ENCODE measurements at places on chromosomes 5 and 9.

DNA sequence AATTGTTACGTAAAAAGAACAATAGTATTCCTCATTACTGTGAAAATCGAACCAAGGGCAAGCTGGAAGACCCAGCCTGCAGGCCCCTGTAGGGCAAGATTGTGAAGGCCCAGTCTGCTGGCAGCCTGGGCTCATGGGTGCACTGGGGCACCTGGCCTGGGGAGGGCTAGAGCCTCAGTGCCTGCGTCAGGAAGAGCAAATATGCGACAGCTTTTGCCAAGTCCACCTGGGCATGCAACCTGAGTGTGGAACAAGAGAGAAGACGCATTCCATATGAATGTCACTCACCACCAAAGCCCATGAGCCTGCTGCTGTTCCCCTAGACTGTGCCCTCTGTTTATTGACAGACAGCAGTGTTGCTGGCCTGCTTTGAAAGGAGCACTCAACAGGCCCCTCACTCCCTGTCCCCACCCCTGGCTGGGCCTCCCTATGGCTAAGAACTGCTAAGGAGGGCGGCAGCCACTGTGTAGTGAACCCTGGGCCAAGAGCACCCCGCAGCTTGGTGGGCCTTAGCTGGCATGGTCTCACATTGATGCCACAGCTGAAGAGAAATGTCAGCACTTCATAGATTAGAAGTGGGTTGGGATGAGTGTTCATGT is 28.2 kb downstream of the PSD2 start:
- DNase-seq: no peak

DNA sequence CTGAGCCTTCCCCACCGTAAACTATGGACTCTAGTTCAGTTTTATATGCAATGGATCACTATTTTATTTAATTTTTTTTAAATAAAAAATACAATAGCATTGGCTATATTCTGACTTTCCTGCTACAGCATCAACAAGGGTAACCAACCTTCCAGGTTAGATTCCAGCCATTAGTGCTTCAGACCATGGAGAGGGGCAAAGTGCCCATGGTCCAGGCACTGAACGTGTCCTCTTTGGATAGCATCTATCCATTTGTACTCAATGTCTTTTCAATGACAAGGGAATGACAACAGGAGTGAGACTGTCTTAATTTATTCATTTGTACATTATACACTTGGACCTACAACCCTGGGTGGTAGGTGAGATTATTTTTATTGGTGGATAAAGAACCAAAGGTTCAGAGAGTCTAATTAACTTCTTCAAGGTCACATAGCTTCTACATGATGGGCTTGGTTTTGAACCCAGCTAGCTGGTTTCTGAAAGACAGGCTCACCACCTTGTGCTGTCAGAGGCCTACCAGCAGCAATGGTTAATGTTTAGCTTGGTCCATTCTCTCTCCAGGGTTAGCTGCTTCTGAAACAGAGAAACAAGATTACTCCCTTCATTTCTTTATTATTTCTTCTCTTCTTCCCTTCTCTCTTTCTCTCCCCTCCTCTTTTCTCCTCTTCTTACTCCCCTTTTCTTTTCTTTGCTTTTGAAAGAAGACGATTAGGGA is 11.5 kb downstream of the TMEM171 start:
- no peak for DNase-seq

- DNase-seq: peak; percentile 59
Measured at GRCh38 chr9:86549401-86549811, 195.2 kb upstream of the TUT7 start.

DNA sequence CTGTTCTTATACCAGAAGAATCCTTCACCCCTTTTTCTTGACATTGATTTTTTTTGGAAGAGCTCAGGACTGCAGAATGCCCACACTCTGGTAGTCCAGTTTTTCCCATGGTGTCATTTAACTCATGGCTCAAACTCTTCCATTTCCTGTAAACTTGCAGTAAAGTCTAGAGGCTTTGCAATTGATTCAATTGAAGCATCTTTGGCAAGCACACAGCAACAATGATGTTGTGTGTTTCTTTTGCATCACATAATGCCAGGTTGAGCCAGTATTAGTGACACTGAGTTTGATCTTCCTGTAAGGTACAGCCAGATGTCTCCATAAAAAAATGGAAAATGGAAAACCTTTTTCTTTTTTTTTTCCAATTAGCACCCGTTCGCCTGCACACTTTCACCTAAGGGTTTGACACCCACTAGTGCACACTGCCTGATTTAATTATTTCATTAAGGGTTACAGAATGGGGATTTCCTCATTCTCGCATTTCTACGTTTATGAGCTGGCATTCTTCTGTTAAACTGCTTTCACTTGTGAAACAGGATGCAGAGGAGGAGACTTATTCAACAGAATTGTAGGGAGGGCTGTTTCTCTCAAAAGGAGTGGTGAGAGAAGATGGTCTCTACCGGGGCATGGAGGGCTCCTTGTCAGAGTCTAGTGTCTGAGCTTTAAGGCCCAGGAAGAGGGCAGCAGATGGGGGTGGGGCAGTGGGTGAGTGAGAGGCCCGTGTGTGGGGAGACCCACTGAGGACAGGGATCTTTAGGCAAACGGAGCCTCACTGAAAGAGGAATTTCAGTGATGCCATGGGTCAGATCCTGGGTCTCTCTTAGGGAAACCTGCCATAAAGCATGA is 2.2 kb upstream of the S1PR3 start:
- peak; percentile 44 for DNase-seq

GRCh38 chr5:10579536-10580521 is 16.0 kb downstream of the ANKRD33B start:
- no peak for DNase-seq

- DNase-seq: peak; percentile 69
Measured at GRCh38 chr5:82894716-82895115, 182.5 kb downstream of the TMEM167A start.

- no peak for DNase-seq
Measured at GRCh38 chr9:121559183-121559582, 59.5 kb upstream of the GGTA1 start.

DNA sequence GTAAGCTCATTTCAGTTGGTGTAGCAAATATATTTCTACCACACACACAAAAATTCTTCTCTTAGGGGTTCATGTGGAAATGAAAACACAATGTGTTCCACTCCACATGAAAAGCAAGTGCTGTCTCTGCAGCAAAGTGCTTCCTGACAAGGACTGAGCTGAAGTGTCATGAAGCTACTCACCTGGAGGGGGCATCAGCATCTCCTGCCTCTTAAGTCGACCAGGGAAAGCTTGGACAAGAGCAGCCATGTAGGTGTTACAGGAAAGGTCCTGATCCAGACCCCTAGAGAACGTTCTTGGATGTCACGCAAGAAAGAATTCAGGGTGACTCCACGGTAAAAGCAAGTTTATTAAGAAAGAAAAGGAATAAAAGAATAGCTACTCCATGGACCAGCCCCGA is 62.8 kb downstream of the SV2C start:
- no peak for DNase-seq

- no peak for DNase-seq
Measured at GRCh38 chr5:51396797-51397196, 13.5 kb downstream of the ISL1 start.

GRCh38 chr9:96686638-96687335 is 31.7 kb upstream of the PRXL2C start:
- peak; percentile 81 for DNase-seq

DNA sequence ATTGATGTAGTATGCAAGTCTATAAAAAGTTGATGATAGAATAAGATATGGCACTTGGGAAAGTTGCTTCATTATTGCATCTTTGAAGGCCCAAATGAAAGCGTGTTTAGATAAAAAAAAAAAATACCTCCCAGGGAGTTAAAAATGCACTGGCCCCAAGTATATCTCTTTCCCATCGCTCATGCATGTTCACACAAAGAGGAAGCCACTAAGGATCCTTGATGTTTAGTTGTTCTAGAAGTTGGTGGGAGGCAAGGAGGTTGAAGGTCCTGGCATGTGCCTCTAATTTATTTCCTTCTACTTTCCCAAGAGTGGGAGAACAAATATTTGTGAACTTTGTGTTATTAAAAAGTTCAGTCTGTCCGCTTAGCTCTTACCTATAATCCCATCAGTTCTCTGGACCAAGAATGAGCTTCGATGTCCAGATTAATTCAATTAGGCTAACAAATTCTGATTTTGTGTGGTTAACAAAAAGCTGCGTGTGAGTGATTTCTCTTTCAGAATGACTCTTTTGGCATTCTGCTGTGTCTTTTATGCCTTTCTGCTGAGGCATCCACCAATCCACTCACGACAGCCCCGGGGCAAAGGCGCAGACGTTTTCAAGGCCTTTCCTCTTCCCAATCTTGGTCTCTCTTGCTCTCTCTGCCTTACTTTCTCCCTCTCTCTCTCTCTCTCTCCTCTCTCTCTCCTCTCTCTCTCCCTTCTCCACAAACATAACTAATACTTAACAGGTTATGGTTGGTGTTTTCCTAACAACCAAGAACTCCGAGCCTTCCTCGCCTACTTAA is 135.1 kb upstream of the ERCC6L2 start:
- no peak for DNase-seq

- no peak for DNase-seq
Measured at GRCh38 chr5:23007236-23007635, 154.1 kb upstream of the CDH12 start.
